ENCODE measurements at places on chromosomes 5 and 9. TPM values are rescaled to one million over a fixed set of nuclear protein-coding genes. Genes with fewer than 3 reads are reported as not detected.

The GLDC gene
- total RNA-seq = 2.2 TPM

The CCDC171 gene
- 1.0 TPM for total RNA-seq

The HAPLN1 gene
- total RNA-seq = 9.4 TPM

The PPIC gene
- total RNA-seq = 36.8 TPM

The ANAPC2 gene
- total RNA-seq = 7.8 TPM

The IL31RA gene
- 6.1 TPM for total RNA-seq

The CDX1 gene
- total RNA-seq = not detected
